ENCODE measurements at places on chromosomes 5 and 9.

DNA sequence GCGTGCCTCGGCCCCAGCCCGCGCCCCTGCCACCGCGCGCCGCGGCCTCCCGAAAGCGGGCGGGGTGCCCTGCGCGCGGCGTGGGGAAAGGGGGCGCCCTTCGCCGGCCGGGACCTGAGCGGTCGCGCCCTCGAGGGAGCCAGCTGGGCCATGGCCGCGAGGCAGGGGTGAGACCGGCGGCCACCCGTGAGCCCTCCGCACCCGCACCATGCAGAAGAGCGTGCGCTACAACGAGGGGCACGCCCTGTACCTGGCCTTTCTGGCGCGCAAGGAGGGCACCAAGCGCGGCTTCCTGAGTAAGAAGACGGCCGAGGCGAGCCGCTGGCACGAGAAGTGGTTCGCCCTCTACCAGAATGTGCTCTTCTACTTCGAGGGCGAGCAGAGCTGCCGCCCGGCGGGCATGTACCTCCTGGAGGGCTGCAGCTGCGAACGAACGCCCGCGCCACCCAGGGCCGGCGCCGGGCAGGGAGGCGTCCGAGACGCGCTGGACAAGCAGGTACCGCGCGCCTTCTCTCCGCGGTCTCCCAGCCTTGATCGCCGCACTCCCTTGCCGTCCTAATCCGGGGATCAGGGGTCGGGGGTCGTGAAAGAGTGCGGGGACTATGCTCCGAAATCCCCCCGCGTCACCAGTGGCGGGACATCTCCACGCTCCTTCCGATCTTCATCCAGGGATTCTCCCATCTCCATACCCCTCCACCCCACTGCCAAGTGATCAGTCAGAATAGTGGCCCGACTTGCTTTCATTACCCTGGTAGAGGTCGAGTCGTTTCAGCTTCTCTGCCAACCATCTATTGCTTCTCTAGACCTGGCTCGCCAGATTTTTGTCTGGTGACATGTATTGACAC, 590 bp downstream of the RASGRF2 start:
- H3K27me3 ChIP-seq = peaks cover 31% of the 10 kb centered on the region
- no peaks in the 10 kb centered on the region for H3K36me3 ChIP-seq
- peak; percentile 23 for DNase-seq

DNA sequence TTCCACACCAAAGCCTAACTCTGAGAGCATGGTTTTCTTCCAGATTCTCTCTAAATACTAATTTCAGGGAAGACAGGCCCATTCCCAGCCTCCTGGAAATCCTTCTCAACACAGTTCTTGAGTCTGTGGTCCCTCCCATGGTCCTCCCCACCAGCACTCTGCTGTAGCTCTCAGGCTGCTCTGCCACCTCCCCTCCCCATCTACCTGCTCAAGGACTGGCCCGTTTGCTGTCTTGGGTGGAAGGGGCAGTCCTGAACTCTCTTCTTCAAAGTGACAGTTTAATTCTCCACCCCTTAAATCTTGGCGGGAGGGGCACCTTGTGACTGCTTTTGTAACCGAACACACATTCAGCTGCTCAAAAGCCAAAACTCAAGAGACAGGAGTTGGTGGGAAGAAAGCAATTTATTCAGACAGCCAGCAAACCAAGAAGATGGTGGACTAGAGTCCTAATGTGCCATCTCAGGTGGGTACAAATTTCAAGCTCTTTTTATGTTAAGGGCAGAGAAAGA, 7.6 kb upstream of the LCN15 start:
- no peak overlapping the region for H3K4me3 ChIP-seq
- peaks cover 16% of the 10 kb centered on the region for H3K27me3 ChIP-seq
- H3K4me1 ChIP-seq = peaks cover 7% of the 10 kb centered on the region
- no peaks in the 10 kb centered on the region for H3K36me3 ChIP-seq

- DNase-seq = no peak
- H3K27me3 ChIP-seq = no peaks in the 10 kb centered on the region
- peaks cover 84% of the 10 kb centered on the region for H3K4me1 ChIP-seq
- H3K4me3 ChIP-seq = no peak overlapping the region
- peaks cover 4% of the 10 kb centered on the region for H3K36me3 ChIP-seq
- peak overlapping the region; percentile 93 for H3K27ac ChIP-seq
These were observed 91.8 kb upstream of the IFNK start for GRCh38 chr9:27432308-27432707.

DNA sequence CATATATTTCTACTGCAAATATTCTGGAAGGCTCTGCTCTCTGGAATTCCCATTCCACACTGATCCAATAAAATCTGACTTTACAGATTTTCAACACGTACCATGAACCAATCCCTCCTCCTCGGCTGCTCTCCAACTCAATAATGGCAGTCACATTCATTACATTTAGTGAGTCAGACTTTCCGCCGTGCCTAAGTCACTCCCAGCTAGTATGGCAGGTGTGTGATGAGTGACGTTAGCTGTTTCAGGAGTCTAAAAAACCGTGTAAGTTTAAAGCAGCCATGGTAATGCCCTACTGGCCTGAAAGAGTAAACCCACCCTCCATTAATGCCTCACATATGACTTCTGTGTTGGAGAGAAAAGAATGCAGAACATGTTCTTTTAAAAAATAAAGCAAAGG, 3.3 kb downstream of the FBN2 start:
- H3K36me3 ChIP-seq = peaks cover 10% of the 10 kb centered on the region
- H3K4me3 ChIP-seq = peak overlapping the region; percentile 86
- no peak for DNase-seq

DNA sequence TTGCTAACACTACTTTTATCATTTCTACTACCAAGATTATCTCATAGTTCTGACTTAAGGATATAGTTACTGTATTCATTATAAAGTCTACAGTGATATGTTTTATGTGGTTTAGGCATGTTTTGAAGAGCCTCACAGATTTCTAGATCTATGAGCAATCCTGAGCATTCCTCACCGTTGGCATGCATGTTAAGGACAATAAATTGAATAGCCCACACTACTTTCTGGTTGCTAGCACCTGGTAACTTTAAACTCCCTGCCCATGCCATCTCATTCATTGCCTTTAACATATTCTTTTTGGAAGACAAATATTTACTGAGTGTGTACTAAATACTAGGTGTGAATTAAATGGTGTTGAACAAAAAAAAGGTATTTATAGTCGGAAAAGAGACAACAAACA, 868.1 kb upstream of the CDH9 start:
- H3K27ac ChIP-seq = no peak overlapping the region
- peaks cover 11% of the 10 kb centered on the region for H3K4me1 ChIP-seq
- no peak for DNase-seq
- no peaks in the 10 kb centered on the region for H3K27me3 ChIP-seq
- H3K36me3 ChIP-seq = no peaks in the 10 kb centered on the region
- H3K4me3 ChIP-seq = no peak overlapping the region

DNA sequence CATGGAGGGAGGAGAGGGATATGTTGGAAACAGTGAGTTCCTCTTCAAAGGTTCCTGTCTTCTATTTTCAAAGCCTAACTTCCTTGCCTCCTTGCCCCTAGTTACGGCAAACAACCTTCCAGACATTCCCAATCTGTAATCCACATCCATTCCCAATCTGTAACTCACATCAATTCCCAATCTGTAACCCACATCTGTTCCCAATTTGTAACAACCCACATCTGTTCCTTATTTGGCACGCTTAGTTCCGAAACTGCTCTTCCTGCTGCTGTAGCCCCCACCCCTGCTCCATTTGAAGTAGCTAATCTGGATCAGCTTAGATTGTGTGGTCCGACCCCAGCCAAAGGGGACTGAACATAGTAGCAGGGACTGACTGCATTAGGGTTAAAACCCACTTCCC, 23.9 kb upstream of the IDNK start:
- H3K36me3 ChIP-seq = no peaks in the 10 kb centered on the region
- no peak overlapping the region for H3K27ac ChIP-seq
- no peak overlapping the region for H3K4me3 ChIP-seq
- peaks cover 45% of the 10 kb centered on the region for H3K27me3 ChIP-seq
- no peak for DNase-seq

- no peak for DNase-seq
- peaks cover 33% of the 10 kb centered on the region for H3K4me1 ChIP-seq
- H3K36me3 ChIP-seq = no peaks in the 10 kb centered on the region
These were observed 122.5 kb downstream of the COL23A1 start for GRCh38 chr5:178467568-178468195.

DNA sequence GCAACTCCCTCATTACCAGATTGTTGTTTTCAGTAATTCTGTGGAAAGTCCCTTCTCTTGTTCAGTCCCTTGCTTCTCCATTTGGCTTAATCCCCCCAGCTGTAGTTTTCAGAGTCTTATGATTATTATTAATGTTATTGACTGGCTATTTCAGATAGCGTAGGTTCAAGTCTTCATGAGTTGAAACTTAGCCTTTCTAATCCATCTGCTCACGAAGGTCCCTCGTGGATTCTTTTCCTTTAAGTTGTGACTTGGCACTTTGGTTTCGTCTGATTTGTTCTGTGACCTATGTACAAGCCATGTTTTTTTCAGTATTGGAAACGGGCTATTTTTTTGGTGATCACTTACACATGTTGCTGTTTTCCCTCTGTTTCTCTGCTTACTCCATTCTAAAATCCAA, 260.3 kb downstream of the TMEM167A start:
- DNase-seq = no peak
- H3K36me3 ChIP-seq = no peaks in the 10 kb centered on the region
- H3K27ac ChIP-seq = no peak overlapping the region
- H3K27me3 ChIP-seq = no peaks in the 10 kb centered on the region
- H3K4me3 ChIP-seq = no peak overlapping the region

DNA sequence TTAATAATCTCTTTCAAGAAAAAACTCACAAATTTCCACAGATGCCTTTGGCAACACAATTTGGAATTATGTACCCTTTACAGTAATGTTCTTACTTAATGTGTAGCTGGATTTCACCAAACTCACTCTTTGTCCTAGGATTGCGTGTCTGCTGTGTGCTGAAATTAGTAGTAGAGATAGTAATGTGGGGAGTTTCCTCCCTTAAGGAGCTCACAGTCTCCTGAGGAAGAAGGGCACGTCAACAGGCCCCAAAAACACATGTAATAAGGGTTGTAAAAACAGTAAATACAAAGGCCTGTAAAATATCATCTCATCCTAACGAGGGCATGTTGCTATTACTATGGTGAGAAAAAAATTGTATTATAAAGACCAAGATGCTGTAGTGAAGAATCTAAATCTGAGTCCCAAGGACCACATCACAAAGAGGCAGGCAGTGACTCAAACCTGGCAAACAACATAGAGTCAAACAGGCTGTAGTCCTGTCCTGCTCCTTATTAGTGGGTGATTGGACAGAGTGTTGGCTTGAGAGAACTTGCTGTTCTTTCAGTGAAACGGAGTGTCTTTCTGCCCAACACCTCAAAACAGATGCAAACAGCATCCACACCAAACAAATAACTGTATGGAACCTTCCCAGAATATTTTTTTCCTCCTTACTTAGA, 83.2 kb upstream of the PAPPA start:
- no peak overlapping the region for H3K27ac ChIP-seq
- H3K4me3 ChIP-seq = no peak overlapping the region

DNA sequence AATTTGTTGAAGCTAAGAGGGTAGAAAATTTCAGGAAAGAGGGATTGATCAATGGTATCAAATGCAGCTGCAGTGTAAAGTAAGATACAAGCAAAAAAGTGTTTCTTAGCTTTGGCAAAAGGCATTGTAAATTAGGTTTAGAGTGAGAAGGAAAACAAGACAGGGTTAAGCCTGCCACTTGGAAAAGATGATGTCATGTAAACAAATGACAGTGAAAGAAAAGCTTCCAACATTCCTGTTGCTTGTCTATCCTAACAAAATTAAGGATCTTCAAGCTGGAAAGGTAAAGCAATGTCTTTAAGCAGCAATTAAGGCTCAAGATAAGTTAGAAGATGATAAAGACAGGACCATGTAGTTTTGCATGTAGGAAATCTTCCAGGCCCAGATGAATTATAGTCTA, 139.1 kb upstream of the PPP2R2B start:
- peaks cover 29% of the 10 kb centered on the region for H3K4me1 ChIP-seq
- DNase-seq = no peak
- no peak overlapping the region for H3K27ac ChIP-seq

DNA sequence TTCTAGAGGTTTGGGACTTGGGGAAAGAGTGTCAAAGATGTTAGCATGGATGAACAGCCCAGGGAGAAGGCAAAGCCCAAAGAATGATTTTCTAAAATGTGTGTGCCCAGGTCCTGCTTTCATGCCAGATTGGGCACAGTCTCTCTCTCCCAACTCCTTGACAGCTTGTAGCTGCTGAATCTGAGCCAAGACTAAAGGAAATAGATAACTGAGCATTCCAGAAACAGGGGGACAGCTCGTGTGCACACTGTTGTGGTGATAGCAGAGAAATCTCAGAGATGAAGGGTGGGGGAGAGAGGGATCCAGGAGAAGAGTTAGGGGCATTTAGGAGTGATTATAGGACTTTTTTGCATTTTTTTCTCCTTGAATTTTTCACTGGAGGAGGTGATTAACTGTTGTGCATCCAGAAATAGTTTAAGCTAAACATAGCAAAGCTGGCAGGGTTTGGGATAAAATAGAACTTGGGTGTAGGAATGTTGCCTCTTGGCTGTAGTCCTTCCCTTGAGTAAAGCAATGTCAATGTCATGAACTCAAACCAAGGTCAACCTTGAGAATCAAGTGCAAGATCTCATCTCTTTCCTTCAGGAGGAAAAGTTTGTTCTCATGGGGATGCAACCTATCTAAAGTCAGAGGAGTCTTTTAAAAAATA, 245.9 kb downstream of the SH3GL2 start:
- H3K36me3 ChIP-seq = no peaks in the 10 kb centered on the region
- H3K27ac ChIP-seq = peak overlapping the region; percentile 43
- peaks cover 15% of the 10 kb centered on the region for H3K4me1 ChIP-seq
- no peaks in the 10 kb centered on the region for H3K27me3 ChIP-seq
- H3K4me3 ChIP-seq = no peak overlapping the region

DNA sequence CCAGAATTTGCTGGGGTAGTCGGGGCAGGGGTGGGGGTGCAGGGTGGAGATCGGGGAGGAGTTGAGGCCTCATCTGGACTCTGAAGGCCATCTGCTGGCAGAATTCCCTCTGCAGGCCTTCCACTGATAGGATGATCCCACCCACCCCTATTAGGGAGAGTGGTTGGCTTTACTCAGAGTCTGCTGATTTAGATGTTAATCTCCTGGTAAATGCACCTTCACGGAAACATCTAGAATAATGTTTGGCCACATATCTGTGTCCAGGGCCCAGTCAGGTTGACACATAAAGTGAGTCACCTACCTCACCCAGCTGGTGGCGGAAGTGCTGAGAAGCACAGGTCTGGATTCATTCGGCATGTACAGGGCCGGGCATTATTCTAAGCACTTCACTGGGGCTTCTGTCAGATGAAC, 50.0 kb downstream of the DAPK1 start:
- peaks cover 22% of the 10 kb centered on the region for H3K36me3 ChIP-seq
- H3K27me3 ChIP-seq = no peaks in the 10 kb centered on the region
- no peak overlapping the region for H3K4me3 ChIP-seq
- H3K27ac ChIP-seq = peak overlapping the region; percentile 30
- no peak for DNase-seq
- H3K4me1 ChIP-seq = peaks cover 39% of the 10 kb centered on the region

DNA sequence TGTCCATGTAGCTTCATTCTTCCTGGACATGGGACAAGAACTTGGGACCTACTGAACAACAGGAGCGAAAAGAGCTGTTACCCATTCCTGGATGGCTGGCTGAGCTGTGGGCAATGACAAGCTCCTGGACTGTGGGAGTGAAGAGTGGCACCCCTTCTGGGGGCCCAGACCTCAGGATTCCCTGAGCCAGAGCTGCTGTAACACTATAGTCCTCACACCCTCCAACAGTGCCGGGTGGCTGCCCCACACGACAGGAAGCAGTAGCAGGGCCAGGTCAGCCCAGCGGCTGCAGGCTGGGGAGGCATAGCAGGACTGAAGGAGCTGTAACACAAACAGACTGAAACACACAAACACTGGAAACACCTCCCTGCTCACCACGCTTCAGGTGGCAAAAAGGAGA, 169.7 kb upstream of the IRX2 start:
- no peak for DNase-seq
- no peaks in the 10 kb centered on the region for H3K36me3 ChIP-seq
- no peak overlapping the region for H3K27ac ChIP-seq
- peaks cover 14% of the 10 kb centered on the region for H3K27me3 ChIP-seq

GRCh38 chr9:110555551-110556331, 23.8 kb downstream of the SVEP1 start:
- no peaks in the 10 kb centered on the region for H3K27me3 ChIP-seq
- peak overlapping the region; percentile 2 for H3K4me3 ChIP-seq
- H3K36me3 ChIP-seq = peaks cover 5% of the 10 kb centered on the region
